ENCODE measurements at places on chromosomes 6 and 20.

GRCh38 chr6:31572041-31572911, at the start of gene LTA:
Gene LTA, plus strand, starts transcription at chr6:31572289. Its CDS starts 454 bp downstream, at chr6:31572743.
- no peak for DNase-seq

DNA sequence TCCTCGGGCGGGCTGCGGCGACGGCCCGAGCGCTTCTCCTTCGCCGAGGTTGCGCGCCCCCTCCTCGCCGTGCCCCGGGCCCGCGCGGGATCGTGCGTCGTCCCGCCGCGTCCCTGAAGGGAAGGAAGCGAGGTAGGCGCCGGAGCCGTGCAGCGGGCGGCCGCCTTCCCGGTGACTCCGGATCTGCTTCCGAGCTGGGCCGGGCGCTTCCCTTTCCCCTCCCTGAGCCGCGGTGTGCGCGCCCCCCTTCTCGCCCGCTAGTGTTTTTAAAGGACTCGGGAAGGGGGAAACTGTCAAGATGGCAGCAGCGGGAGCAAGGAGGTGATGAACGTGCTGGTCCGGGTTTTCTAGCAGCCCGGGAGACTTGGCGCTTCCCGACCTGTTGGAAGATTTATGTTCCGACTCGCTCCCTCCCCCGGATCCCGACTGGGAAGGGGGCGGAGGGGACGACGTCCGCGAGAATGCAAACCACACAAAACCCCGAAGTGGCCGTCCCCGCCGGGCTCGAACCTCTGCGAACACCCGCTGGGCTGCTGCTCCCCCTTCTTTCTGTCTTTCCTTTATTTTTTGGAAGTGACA, 744 bp upstream of the FOXO3 start:
- peak; percentile 45 for DNase-seq

DNA sequence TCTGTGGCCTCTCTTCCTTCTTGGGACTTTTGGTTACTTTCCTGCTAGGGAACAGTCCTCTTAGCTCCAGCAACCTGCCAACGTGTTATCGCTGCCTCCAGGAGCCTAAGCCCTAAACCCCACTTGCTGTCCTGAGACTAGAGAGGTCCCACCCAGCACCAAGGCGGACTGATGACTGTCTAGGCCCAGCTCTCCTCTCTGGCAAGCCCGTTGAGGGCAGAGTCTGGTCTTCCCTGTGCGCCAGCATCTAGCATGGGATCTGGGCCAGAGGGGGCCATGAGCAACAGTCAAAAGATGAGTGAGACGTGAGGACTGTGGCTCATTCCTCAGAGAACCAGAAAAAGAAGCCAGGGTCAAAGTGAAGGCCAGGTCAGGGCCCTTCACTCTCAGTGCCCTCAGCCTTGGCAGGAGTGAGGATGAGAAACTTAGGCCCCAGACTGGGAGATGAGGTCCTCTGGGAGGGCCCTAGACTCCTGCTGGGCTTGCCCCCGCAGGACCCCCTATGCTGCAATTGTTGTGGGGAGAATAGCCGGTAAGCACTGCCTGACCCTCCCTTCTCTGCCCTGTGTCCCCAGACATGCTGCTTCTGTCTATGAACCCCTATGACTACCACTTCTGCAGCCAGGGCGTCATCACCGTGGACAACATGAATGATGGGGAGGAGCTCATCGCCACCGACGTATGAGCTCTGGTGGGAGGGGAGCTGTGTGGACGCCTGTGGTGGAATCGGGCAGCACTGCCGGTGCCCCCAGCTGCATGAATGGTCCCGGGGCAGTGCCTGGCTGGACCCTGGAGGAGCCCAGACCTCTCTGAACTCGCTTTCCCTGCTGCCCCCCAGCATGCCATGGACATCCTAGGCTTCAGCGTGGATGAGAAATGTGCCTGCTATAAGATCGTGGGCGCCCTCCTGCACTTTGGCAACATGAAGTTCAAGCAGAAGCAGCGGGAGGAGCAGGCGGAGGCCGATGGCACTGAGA, 30.9 kb downstream of the MYH7B start:
- DNase-seq = no peak

DNA sequence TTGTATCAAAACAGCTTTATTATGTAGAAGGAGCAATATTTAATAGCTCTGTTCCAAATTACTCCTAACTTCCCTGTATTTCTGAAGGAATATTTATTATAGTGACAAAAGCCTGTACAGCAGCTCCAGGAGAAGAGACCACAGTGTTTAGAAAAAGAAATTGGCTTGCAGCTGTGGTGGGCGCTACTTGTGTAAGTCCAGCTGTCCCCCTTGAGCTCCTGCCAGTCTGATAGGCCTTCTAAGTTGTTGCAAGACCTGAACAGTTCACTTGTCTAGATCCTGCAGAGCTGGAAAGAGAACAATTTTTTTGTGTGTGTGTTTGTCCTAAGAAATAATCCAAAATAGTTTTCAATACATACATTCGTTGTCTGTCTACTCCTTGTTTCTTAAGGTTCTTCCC, 86.6 kb downstream of the JARID2 start:
- no peak for DNase-seq

- DNase-seq = no peak
These were observed 3.3 kb upstream of the CNKSR3 start for GRCh38 chr6:154513601-154514320.

- DNase-seq = no peak
These were observed 31.6 kb downstream of the ADTRP start for GRCh38 chr6:11747021-11747420.

GRCh38 chr20:51500311-51500710, 42.2 kb downstream of the NFATC2 start:
- no peak for DNase-seq

GRCh38 chr6:156953479-156954146, 176.4 kb downstream of the ARID1B start:
- peak; percentile 94 for DNase-seq

DNA sequence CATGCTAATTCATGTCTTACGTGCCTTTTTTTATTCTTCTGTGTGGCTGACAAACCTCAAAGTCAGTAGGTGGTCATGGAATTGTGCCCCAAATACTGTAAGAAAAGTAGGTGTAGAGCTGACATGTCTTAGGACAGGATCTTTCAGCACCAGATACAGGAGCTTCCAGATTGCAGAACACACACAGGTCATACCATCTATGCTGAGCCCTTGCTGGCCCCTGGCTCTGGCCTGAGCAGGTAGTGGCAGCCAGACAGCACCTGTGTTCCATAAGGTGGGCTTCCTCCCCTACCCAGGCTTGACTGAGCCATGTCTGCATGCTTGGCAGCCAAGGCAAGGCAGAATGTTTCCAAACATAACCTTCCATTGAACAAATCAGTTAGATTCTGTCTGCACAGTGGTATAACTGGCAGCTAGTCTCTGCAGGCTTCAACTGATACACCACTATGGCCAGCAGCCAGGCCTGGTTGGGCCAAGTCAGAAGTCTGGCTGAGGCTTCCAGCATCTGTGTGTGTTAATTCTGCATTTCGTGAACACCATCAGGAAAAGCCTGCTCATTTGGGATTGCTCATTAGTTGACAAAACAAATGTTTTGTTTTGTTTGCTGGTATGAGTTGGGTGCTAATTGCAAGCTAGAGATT, 366.5 kb downstream of the FOXA2 start:
- no peak for DNase-seq

DNA sequence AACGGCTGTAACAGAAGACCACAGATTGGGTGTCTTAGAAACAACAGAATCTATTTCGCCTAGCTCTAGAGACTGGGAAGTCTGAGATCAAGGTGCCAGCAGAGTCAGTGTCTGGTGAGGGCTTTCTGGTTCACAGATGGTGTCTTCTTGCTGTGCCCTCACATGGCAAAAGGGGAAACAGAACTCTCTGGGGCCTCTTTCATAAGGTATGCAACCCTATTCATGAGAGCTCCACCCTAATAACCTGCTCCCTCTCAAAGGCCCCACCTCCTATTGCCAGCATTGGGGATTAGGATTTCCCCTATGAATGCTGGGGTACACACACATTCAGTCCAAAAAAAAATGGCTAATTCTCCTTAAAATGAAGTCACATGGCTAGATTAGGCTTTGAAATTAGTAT, 10.0 kb downstream of the TXNDC5 start:
- DNase-seq = no peak

DNA sequence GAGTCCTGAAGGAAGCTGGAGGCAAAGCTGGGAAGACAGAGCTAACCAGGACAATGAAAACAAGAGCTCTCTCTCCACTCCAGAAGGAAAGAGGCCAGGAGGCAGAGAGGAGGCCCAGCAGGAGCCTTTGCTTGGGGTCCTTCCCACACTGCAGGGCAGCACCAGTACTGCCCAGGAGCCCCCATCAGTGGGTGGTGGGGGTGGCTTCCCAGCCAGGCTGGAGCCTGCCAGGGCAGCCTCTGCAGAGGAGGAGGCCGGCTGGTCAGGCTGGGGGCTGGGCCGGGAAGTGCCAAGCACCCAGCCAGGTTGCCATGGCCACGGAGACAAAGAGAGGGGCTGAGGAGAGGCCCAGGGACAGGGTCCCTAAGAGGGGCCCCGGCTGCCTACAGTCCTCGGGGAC, 33.4 kb downstream of the PREX1 start:
- DNase-seq = no peak

DNA sequence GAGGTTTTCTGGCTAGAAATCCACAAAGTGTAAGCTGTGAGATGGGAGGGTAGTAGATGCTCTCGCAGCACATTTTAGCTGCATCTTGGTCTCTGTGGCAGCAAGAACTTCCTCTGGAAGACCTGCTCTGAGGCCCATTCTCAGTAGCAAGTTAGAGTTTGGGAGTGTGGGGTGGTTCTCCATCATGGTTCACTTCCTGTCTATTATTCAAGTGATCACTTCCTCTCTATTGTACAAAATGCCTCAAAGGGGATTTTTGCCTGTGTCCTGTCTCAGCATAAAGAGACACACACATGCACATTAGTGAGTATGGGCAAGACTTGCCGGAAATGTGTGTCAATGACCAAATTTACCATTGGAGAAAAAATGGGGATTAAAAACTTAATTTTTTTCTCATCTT, 42.5 kb downstream of the LYRM2 start:
- DNase-seq = no peak

DNA sequence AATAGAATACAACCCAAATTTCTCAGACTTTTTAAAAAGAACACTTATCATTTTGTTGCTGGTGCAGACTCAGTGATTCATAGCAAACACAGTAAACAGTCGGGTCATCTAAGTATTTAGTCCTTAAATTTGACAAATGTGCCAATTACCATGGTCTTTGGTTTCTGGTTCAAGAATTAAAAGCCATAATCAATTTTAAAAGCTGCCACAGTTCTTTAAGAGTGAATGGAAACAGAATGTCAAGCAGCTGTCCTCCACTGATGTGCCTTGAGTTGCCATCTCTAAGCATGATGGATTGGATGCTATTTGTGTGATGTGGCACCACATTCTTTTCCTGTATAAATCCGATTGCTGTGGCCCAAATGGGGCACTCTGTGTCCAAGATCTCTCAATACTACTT, 67.2 kb upstream of the MLIP start:
- DNase-seq = no peak

- DNase-seq = no peak
These were observed 141.1 kb upstream of the SGK1 start for GRCh38 chr6:134458857-134459657.

- no peak for DNase-seq
These were observed 82.7 kb upstream of the PMEPA1 start for GRCh38 chr20:57792386-57793080.

DNA sequence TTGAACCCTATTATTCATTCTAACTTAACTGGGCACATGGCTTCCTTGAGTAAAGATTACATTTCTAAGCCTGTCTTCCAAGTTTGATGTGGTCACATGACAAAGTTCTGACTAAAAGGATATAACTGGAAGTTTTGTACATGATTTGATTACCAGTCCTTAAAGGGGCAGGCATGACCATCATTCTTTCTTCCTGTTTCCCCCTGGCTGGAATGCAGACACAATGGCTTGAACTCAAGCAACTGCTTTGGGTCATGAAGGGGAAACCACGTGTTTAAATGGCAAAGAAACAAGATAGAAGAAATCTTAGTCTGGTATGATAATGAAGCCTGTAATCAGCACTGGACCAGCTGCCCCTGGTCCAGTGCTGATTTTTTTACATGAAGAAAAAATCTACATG, 15.6 kb upstream of the SHLD1 start:
- no peak for DNase-seq

DNA sequence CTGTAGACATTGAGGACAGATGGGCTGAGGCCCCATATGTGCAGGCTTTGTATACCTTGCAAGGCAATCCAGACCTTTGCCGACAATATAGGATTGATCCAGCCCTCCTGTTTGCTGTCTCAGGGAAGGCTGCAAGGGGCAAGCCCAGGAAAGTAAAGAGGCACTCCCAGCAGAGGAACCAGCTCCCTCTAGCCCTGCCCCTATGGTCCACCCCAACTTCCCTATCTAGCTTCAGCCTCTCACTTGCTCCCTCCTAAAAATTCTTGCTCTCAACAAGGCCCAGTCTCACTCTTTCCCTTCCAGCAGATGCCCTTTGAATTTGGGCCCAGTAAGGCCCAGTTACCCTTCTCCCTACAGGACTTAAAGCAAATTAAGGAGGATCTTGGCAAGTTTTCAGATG, 92.6 kb downstream of the JARID2 start:
- DNase-seq = no peak

DNA sequence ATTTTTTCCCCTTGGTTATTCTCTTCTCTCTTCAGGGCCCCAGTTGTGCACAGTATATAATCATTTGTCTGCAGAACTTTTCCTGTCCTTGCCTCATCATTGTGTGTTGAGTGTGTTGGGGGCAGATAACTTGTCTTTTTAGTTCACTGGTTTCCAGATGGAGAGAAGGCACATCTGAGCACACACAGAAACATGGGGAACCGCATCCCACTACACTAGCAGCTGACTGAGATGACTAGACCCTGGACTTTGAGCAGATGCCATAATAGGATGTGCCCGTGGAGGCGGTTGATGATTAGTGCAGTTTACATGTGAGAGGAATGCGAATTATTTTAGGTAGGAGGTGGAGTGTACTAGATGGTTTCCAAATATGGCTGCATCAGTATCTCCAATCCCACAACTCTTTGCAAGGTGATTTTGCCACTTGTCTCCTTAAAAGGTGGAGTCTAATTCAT, 26.5 kb upstream of the SH3BGRL2 start:
- DNase-seq = no peak

- DNase-seq = no peak
These were observed 170.3 kb upstream of the TAB2 start for GRCh38 chr6:149147195-149147594.

GRCh38 chr6:113018351-113019151, 671.4 kb downstream of the RFPL4B start:
- peak; percentile 14 for DNase-seq

DNA sequence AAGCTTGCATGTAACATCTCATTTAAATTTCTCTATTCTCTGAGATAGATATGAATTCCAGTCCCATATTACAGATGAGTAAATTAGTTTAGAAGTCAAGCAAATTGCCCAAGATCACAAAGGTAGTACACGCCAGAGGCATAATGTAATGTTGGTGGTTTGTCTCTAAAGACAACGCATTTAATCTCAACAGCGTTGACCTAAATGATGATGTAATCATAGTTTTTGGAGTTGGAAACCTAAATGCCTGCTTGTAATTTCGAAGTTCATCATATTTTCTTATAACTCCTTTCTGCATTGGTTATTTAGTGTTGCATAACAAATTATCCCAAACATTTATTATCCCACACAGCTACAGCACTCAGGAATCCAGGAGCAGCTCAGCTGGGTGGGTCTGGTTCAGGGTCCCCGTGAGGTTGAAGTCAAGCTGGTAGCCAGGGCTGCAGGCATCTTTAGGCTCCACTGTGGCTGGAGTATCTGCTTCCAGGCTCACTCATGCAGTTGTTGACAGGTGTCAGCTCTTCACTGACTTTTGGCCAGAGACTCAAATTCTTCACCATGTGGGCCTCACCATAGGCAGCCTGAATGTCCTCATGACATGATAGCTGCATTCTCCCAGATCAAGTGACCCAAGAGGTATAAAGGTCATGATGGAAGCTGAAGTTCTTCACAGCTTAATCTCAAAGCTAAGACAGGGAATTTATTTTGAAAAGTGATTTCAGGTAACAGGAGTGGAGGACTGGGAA, 122.0 kb upstream of the SPTLC3 start:
- DNase-seq = no peak

Measured in fibroblast of the conjunctiva (primary cell).